Germinal center (tissue), 1 donor: ENCODE measurements at places on chromosomes 13 and 19.

- no peak for DNase-seq
Measured at GRCh38 chr19:56098731-56099568, 22.1 kb downstream of the ZNF787 start.

GRCh38 chr13:46403851-46404732 lies 17.0 kb upstream of the RUBCNL start:
- DNase-seq, result no peak

DNA sequence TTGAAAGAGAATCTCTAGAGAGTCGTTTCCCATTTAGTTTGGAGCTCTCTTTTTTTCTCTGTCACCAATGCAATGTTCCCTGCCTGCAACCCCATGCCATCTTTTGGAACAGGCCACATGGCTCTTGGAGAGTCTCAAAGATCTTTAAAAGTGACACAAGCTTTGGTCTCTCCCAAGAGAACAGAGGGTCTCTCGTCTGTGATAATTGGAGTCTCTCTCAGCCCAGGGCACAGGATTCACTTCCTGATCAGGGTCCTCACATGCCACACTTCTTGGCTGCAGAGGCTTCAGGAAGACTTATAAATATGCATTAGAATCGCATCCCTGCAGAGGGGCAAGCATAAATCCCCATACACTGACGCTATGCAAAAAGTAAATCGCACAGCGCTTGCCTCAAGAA lies 240.5 kb downstream of the IRS2 start:
- DNase-seq, result no peak

- no peak for DNase-seq
Measured at GRCh38 chr13:107642831-107643230, 572.5 kb downstream of the LIG4 start.

- DNase-seq, result no peak
Measured at GRCh38 chr13:22735011-22735995, 445.5 kb upstream of the SGCG start.

DNA sequence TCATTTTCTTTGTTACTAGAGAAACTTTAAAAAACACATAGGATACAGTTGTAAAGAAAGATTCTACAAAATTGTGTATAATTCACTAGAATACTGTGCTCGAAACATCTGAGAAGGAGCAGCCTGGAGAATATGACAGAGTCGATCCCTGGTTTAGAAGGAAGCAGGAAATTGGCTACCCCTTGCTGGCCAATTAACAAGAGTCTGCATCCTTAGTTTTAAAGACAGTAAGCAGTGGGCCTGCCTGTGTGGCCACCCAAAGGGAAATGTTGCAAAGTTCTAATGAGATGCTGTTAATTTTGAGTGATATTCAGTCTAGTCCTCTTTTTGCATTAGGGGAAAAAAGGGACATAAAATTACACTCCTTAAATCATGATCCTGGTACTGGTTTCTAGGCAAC lies 988.6 kb downstream of the PCDH17 start:
- no peak for DNase-seq

- DNase-seq, result peak; percentile 27
Measured at GRCh38 chr19:58476498-58477015, 405 bp downstream of the ZNF446 start.

DNA sequence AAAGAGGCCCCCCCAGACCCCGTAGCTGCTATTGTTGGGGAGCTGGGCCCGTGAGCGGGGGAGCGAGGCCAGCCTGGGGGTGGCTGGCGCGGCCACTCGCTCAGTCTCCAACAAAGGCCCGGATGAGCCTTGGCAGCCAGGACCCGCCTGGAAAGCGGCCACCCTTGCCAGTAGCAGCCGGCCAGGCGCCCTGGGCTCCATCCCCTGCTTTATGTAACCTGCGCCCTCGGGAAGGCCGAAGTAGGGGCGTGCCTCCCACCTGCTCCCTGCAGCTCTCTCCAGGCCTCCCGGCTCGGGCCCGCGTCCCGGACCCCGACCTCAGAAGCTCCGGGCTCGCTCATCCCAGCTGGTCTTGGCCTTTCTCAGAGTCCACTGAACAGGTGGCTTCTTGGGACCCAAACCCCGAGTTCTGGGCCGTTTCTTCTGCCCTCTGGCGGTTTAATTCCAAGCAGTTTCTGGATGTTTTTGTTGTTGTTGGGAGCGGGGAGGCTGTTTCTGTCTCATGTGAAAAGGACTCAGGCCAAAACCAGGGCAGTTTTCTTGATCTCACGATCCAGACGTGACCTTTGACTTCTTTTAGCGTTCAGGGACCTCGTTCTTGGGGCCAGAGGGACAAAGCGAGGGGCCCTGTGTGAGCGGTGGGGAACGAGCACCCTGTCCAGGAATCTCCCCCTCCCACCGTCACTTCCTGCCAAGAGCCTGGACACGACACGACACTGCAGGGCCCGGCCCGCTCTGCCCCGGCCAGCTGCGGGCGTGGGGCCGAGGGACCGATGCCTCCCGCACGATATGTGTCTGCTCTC lies 1.2 kb downstream of the CDC34 start:
- peak; percentile 35 for DNase-seq

DNA sequence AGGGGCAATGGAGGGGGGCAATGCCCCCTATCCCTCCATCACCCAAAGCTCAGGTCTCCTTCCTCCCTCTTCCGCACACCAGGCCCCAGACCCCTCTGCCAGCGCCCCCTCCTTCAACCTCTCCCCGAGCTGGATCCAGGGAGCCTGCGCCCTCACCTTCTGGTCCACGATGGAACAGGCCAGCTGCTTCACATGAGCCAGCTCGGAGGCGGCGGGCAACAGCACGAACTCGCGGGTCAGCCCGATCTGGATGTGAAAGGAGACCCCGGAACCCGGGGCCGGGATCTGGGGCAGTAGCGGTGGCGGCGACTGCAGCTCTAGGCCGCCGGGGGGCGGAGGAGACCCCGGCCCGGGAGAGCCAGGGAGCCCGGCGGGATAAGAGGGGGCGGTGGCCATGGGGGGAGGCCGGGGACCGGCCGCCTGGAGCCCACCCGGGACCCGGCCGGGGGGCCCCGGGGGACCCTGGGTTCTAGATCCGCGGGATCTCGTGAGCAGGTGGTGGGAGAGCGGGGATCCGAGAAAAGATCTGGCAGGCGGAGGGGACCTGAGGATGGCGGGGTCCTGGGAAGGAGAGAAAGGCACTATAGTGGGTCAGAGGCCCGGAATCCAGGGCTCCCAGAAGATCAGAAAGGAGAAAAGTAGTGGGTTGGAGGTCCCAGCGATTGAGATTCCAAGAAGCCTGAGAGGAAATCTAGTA lies 791 bp downstream of the PRKD2 start:
- no peak for DNase-seq

DNA sequence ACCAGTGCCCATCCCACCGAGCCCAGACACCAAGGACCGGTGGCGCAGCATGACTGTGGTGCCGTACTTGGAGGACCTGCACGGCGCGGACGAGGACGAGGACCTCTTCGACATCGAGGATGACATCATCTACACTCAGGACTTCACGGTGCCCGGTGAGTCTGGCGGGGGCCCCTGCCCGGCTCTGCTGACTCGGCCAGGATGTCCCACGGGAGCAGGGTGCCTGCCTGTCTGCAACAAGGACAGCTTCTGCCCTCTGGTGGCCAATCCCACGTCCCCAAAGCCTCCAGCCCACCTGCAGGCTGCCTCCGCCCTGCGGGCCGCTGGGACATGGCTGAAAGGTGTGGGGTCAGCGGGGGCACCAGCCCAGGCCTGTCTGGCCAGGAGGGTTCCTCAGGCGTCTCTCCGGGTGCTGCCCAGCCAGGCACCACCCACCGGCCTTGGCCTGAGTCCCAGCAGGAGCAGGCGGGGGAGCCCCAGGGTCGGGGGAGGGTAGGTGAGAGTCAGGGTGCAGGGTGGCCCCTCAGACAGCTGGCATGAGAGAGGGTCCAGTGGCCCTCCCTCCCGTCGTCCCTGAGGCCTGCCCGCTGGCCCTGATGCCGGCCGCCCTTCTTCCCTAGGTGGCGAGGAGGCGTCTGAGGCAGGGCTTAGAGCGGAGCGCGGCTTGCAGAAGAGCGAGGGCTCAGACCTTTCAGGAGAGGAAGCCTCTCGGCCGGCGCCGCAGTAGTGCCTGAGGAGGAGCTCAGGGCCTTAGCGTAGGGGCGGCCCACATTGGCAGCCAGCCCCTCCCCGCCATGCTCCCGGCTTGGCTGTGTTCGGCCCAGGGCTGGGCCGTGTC lies 14.6 kb downstream of the CBARP start:
- peak; percentile 51 for DNase-seq

GRCh38 chr19:39398297-39398864 lies 7.2 kb downstream of the MED29 start:
- DNase-seq, result no peak

DNA sequence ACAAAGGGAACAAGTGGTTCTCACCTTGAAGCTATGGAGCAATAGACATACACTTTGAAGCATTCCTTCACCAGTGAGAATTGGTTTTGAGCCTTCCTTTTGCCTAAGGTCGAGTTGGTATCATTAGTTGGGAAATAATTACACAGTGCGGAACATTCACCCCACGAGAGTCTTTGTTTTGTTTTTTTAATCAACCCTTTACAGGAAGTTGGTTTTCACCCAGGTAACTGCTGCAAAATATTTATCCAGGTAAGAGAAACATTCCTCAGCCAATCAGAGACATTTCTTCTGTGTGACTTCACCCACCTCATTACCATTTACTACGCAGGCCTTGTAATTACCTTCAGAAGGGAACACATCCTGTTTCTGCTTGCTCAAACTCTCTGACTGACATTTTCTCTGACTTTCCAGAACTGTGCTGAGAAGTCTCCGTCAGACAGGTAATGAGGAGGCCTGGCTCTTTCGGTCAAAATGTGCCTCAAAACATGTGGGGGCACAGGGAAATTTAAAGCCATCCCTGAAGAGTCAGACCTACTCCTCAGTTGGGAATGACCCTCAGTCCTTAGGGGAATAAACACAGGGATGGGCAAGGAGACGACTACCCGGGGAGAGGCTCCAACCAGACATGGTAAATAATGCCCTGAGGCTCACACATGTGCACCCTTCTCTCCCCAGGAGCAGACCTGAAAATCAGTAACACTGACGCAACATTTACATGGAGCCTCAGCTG lies 22.7 kb upstream of the SERP2 start:
- DNase-seq, result no peak

DNA sequence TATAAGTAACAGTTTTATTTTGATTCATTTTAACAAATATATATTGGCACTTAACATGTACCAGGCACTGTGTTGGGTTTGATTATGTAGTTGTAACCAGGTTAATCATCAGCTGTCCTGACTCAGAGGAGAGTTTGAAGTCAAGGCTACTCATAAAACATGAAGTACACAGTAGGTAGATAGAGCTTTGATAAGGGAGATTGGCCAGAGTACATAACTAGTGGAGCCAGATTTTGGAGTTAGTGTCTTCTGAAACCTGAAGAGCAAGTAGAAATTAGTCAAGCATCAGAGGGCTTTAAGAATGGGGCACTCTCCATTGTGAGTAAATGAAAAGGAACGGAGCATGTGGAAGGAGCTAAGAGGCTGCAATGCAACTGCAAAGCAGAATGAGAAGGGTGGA lies 333.9 kb downstream of the RFC3 start:
- no peak for DNase-seq

GRCh38 chr13:44400736-44401135 lies 27.1 kb downstream of the SERP2 start:
- no peak for DNase-seq

DNA sequence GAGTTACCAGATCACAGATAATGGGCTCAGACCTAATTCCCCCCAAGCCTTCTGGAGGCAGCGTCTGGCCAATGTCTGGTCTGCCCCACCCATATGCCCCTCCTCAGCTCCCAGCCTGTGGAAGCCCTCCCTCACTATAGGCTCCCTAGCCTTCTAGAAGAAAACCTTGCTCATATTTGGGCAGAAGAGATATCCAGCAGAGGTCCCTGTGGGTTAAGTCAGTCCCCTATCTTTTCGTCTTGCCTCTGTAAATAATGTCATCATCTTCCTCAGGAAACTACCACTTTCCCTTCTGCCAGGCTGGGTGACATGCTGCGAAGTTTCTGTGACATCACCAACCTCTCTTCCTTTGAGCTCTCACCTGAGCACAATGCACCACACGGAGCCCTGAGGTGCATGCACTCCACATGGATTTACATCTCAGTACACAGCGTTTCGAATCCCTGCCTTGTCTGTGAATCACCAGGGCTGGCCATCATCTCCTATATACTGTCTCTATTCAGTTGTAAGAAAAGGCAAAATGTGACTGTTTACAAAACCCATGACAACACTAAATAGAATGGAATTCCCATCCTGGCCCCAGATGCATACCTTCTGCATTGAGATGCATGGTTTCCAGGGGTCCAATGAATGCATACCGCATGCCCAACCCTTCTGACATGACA lies 112.8 kb downstream of the CRYL1 start:
- DNase-seq, result no peak

DNA sequence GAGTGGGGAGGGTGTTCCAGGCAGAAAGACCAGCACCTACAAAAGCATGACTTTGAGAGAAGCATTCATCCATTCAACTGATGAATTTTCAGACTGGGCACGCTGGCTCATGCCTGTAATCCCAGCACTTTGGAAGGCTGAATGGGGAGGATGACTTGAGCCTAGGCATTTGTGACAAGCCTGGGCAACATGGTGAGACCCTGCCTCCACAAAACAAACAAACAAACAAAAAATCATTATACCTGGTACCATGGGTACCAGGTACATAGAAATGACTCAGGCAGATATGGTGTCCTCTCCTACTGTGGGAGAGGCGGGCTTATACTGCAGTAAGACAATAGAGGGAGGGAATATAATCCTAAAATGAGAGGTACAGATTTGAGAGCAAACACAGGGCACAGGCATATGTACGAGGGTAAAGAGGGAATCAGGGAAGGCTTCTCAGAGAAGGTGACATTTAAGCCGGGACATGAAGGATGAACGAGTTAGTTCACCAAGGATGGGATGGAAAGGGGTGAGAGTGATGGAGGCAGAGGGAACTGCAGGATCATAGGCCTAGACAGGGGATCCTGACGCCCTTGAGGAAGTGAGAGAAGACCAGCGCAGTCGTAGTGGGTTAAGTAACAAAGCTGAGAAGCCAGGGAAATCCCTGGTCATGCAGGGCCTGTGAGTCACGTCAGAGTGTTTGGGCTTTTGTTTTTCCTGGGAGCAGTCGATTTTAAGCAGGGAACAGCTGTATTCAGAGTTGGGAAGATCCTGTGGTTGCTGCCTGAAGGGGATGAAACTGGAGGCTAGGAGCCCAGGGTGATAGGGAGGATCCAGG lies 2.9 kb downstream of the CYP2S1 start:
- DNase-seq, result no peak

DNA sequence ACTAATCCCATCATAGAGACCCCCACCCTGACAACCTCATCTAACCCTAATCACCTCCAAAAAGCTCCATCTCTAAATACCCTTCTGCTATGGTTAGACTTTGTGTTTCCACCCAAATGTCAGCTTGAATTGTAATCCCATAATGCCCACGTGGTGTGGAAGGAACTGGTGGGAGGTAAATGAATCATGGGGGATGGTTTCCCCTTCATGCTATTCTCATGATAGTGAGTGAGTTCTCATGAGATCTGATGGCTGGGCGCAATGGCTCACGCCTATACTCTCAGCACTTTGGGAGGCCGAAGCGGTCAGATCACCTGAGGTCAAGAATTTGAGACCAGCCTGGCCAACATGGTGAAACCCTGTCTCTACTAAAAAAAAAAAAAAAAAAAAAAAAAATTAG lies 2.6 kb downstream of the VMAC start:
- no peak for DNase-seq

GRCh38 chr19:2550431-2551171 lies 74.7 kb downstream of the GADD45B start:
- DNase-seq, result no peak
